ENCODE measurements at places on chromosomes 5 and 9.
A peak's percentile ranks its signal among the peaks of the same experiment; 100 is the strongest.

- no peak for DNase-seq
These were observed 214.8 kb upstream of the PIK3R1 start for GRCh38 chr5:68000805-68001204.

DNA sequence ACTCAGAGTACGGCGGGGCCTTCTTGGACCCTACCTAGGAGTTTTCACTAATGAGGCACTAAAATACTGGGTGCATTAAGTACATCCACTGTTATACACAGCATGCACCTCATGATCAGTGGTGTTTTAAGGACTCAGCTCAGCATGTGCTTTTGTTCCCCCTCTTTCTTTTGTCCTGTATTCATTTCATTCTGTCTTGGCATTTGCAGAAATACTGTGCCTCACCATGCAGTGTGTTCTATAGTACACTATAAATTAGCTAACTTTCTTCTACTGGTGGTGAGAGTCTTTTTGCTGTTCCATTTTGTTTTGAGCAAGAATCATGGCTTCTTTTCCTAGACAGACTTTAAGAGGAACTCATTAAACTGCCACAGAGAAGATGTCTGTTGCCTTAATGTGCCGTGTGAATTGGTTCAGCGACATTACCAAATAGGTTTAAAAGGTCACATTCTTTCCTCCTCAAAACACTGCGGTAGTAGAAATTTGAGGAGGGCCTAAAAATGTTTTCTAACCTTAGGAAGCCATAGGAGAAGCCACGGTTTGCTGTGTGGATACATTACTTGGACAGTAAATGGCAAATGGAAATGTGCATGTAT is 276.6 kb downstream of the MAST4 start:
- no peak for DNase-seq

DNA sequence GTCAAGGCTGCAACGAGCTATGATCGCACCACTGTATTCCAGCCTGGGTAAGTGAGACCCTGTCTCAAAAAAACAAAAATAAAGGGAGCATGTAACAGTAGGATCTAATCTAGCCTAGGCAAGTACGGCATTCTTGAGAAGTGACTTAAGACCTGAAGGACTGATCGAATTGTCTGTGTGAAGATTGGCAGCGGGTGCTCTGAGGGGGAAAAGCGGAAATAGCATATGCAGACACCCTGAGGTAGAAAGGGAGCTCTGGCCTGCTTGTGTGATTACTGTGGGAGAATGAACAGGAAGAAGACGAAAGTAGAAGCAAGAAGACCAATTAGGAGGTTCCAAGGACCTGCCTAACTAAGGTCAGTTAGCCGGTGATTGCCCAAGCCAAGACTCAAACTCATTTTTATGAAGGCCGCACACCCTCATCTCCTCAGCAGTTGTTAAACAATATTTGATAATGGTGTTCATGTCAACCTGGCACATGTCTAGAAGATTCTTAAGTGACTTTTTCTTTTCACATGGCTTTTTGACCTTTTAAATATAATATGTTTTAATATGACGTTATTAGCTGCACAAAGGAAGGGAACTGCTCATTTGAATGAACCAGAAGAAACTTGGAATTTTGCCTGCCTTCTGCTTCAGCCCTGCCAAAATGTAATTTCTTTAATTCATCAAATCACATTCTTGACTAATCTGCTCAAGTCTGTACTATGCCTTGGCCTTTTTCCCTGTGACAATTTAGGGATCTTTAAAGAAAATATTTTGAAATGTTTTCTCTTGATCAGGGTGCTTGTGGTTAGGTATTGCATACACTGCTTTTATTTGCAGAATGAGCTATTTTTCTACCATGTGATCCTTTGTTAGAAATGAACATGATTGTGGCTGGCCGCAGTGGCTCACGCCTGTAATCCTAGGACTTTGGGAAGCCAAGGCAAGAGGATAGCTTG is 289.2 kb upstream of the DMRT1 start:
- no peak for DNase-seq

- DNase-seq: no peak
These were observed 248.7 kb downstream of the SEMA5A start for GRCh38 chr5:9297134-9297533.

DNA sequence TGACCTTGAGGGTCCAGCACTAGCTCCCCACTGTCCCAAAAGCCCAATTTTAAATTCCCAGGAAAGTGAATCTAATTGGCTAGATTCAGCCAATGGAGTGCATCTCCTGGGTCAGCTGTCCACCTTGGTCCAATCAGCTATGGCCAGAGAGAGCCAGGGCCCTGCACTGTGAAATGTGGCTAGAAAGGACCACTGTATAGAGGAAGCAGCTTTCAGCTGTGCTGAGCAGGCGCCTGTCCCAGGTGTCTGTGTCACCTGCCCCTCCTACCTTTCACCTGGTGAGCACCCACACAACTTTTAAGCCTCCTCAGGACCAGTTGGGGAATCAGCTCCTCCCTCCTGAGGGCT is 186.2 kb downstream of the DRD1 start:
- no peak for DNase-seq

- DNase-seq: no peak
These were observed 33.9 kb upstream of the NKX2-5 start for GRCh38 chr5:173268750-173269432.

GRCh38 chr5:164941132-164941531 is 1435.7 kb downstream of the MAT2B start:
- DNase-seq: peak; percentile 3

DNA sequence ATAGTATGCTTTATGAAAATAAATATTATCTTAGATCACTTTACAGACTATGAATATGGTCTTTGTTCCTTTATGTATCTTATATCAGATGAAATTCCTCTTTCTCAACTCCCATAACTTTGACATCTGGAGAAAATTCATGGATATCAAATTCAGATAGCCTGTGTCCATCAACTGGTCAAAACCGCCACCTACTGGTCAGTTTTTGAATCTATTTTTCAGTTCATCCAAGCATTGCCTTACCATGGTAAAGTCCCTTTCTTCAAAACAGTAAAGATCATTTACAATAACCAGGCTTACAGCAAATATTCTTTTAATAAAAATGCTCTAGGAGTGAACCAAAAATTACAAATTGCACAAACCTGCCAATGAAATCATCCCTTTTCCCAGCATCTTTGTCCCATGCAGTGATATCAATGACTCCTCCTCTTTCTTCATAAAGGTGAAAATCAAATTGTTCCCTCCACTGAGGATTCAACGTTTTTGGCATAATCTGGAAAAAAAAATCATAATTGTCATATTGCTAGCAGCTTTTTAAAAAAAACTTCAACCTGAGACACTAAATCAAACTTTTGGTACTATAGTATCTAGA is 290.5 kb downstream of the SLF1 start:
- peak; percentile 39 for DNase-seq

DNA sequence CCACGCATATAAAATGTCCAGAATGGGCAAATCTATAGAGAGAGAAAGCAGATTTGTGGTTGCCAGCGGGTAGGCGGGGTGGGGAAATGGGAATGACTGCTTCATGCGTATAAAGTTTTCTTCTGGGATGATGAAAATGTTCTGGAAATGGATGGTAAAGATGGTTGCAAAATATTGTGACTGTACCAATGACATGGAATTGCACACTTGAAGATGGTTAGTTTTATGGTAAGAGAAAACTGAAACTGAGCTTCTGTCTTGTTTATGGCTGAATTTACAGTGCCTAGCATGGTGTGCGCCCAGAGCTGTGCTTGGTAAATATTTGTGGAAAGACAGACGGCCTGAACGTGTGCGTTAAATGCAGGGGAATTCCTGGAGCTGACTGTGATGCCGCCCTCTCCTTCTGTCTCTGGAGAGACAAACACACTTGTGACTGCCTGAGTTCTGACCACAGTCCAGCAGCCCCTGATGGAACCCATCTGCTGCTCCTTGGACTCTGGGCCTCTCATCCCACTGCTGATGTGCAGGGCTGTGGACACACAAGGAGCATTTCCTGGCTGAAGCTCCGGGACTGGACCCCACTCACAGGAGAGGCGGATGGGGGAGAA is 8.6 kb upstream of the PTGES start:
- DNase-seq: peak; percentile 72

GRCh38 chr5:150656191-150657132 is 4.6 kb upstream of the MYOZ3 start:
- DNase-seq: peak; percentile 61

GRCh38 chr5:1385395-1386273 is 40.7 kb upstream of the CLPTM1L start:
- peak; percentile 17 for DNase-seq

- DNase-seq: no peak
These were observed 21.1 kb downstream of the UIMC1 start for GRCh38 chr5:176985516-176985915.

DNA sequence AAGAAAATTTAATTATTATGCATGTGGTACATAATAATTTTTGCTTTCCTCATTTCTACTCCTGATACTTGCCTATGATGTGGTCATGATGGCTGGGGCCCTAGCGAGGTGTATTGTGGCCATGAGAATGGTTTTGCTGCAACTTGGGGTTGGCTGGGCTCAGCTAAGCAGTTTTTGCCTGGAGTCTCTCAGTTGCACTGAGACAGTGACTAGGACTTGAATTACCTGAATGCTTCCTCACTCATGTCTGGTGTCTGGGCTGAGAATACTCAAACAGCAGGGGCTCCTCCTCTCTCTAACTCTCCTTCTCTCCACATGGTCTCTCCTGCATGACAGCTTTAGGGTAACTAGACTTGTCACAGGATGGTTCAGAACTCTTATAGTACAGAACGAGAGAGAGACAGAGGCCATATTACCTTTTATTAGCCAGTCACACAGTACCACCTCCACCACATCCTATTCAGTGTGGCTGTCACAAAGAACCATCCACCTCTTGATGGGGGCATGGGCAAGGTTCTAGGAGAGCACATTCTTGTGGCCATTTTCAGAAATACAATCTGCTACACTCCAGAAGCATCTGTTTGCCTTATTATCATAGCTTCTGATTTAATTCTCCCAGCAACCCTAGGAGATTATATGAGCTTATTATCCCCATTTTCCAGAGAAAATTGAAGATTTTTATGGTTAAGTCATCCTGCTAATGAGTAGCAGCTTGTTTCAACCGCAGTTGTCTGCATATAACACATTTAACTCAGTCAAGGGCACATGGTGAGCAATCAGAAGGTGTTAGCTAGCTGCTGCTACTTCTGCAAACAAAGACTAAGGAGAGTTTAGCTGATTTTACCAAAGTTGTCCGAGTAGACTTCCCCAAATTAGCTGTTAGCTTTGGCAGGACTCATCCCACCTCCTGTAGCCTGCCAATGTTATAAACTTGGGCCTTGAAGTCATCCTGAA is 245.1 kb downstream of the DOCK8 start:
- DNase-seq: no peak

GRCh38 chr5:28344836-28345433 is 1306.5 kb upstream of the CDH9 start:
- DNase-seq: peak; percentile 16

- DNase-seq: no peak
These were observed 27.4 kb upstream of the F2RL1 start for GRCh38 chr5:76791461-76791860.

DNA sequence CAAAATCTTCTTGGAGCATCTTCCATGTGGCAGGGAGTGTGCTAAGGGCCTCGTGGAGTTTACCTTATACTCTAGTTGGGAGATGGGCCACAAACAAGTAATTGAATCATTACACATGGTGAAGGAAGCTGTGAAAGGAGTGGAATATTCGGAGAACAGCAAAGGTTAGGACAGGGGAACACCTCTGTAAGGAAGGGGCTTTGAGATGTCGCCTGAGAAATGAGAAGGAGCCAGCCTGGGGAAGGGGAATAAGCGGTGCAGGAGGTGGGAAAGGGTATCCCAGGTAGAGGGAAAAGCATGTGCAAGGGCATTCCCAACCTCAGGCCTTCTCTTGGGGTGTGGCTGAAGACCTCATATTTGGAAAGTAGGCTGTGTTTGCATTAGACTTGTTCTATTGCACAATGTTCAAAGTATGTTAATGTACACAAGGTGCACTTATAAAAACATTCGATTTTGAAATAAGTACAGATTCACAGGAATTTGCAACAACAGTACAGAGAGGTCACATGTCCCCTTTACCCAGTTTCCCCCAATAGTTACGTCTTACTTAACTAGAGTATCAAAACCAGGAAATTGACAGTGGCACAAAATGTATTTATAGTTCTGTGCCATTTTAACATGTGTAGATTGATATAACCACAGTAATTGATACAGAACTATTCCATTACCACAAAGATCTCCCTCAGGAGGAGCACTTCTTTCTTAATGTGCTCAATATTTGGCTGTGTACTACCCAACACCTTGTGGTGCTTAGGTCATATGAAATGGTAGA is 2.4 kb upstream of the STOM start:
- no peak for DNase-seq

- peak; percentile 3 for DNase-seq
These were observed 66.3 kb downstream of the RGMB start for GRCh38 chr5:98839469-98840383.

DNA sequence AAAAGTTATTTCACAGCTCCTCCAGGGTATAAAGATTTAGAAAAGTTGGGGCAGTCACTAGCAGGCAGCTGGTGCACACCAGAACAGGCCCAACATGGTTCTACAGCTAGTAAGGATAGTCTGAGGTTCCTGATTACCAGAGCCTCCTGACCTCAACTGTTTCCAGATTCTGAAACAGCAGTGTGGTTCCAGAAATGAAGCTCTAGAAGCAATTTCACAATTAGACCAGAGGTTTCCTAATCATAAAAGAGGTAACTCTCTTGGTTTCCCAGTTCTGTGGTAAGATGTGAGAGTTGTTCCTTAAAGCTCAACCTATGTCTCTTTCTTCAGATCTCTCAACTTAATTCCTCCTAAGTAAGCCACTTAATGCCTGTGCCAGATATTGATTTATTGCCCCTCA is 11.9 kb downstream of the AGTPBP1 start:
- DNase-seq: no peak

GRCh38 chr5:54832045-54832444 is 153.3 kb downstream of the ESM1 start:
- peak; percentile 72 for DNase-seq

- DNase-seq: no peak
These were observed 116.8 kb upstream of the TBC1D2 start for GRCh38 chr9:98372077-98372836.

DNA sequence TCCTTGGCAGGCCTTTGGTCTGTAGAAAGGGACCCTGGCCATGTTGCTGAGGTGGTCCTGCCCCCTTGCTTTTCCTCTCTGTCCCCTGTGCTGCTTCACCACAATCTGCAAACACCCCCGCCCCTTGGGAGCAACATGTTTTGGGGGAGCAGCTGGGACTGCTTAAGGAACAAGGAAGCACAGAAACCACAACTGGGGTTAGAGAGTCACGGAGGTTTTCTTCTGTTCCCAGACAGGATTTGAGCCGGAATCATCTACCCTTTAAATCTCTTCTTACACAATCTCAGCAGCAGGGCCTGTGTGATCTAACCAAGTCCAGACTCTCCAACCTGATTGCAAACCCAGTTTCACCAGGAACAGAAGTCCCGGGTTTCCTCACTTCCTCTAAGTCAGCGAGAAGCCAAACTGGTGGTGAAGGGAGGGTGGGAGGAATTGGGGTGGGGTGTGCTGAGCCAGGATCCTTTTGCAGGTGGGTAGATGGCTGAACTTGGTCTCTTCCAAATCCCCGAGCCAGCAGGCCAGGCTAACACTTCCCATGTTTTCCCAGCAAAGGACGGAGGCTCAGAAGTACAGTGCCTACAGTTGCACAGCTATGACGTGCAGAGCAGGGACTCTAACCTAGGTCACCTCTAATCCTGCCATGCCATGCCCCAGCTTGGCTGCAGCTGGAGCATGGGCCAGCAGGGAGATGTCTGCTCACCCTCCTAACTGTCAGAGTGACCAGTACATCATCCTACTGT is 25.0 kb downstream of the SH3PXD2B start:
- peak; percentile 85 for DNase-seq
